ENCODE measurements at places on chromosomes 3 and 15. TPM values are rescaled to one million over a fixed set of nuclear protein-coding genes. Genes with fewer than 3 reads are reported as not detected.

Gene SPATA12
- total RNA-seq: not detected

Gene MYZAP
- total RNA-seq: 1.1 TPM

Gene TRIM71
- total RNA-seq: not detected

Gene MST1R
- 0.65 TPM for total RNA-seq

Gene TMPRSS7
- total RNA-seq: not detected

Gene TTLL13
- 0.85 TPM for total RNA-seq

Gene PIF1
- total RNA-seq: 1.0 TPM

Gene LRRK1
- 15.1 TPM for total RNA-seq

Gene TEX264
- 38.8 TPM for total RNA-seq

Gene SUSD5
- total RNA-seq: not detected

Gene MOBP
- total RNA-seq: not detected

Gene CDHR4
- total RNA-seq: 0.29 TPM

Gene PLCH1
- not detected for total RNA-seq

Gene JMJD7
- total RNA-seq: 36.4 TPM

Gene GOLGA6D
- total RNA-seq: not detected

Gene ZBTB47
- total RNA-seq: 1.6 TPM

- no peak for DNase-seq
These were observed 74.6 kb downstream of the REC114 start for GRCh38 chr15:73517566-73517965.

GRCh38 chr15:61169904-61170695 is 59.0 kb downstream of the RORA start:
- no peak for DNase-seq

- DNase-seq: no peak
These were observed 19.1 kb upstream of the LIMD1 start for GRCh38 chr3:45575386-45575923.

DNA sequence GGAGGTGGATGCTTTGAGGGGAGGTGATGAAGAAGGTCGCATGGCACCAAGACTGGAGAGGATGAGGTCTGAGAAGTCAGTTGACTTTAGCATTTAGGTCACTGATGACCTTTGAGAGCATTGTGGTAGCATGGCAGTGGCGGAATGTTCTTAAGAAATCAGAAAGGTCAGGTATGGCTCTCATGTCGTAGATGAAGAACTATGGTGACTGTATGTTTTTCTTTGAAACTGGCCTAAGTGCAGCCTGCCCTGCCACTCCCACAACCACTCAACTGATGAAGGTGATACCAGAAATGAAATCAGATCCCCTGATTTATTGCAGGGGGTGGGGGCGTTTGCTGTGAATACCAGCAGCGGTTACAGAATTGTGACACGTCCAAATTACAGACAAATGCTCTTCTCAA is 102.6 kb downstream of the ITPR1 start:
- DNase-seq: no peak

DNA sequence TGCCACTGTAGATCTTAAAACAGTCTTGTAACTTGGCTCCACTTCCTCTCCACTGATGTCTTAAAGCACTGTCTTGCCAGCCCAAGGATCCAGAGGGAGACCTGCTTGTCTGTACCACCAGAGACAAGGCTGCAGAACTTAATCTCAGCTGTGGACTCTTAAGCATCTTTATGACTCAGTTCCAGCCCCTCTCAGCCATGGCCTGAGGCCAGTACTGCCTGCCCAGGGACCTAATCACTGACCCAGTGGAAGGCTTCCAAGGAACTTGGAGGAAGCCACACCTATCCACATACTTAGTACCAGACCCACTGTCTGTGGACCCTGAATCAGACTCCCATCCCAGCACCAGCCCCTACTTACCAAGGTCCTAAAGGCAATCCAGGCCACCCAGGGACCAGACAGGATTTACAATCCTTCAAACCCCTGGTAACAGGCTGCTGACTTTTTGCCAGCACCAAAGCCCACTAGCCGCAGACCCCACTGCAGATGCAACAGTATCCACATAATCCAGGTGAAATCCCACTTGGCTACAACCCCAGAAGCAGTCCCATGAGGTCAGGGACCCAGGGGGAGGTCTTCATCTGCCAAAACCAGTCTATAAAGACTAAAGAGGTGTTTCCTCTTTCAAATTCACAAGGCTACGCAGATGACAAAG is 41.9 kb upstream of the PRR20G start:
- DNase-seq: no peak

DNA sequence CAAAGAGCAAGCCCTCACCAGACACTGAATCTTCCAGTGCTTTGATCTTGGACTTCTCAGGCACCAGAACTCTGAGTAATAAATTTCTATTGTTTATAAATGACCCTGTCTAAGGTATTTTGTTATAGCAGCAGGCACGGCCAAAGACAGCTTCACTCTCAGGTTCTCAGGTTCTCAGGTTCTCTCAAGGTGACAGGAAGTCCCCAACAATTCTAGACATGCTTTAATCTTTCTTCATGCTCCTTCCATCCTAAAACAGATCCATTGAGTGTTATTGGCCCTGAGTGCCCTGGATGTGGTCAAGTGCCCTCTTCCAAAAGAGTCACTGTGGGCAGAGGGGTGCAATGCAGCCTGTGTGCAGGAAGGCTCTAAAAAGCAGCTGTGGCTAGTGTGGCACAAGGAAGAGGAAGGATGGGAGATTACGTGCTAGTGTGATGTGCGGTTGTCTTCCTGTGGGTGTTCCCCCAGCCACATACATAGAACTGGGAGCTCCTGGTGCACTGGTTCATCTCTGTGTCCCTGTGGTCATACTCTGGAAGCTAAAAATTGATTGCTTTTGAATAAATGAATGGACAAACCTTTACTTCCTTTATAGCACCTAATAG is 11.0 kb upstream of the RAB7A start:
- DNase-seq: peak; percentile 31

GRCh38 chr15:89105147-89105546 is 16.9 kb downstream of the ABHD2 start:
- no peak for DNase-seq

- no peak for DNase-seq
These were observed 14.4 kb upstream of the TSC22D2 start for GRCh38 chr3:150393745-150394144.

GRCh38 chr3:146501752-146502151 is 32.4 kb upstream of the PLSCR2 start:
- no peak for DNase-seq

GRCh38 chr3:66490984-66491383 is 9.8 kb downstream of the LRIG1 start:
- DNase-seq: no peak

- DNase-seq: no peak
These were observed 1.2 kb upstream of the ZBTB20 start for GRCh38 chr3:115148142-115148790.

GRCh38 chr3:124558991-124559845 is 171.0 kb upstream of the UMPS start:
- no peak for DNase-seq

DNA sequence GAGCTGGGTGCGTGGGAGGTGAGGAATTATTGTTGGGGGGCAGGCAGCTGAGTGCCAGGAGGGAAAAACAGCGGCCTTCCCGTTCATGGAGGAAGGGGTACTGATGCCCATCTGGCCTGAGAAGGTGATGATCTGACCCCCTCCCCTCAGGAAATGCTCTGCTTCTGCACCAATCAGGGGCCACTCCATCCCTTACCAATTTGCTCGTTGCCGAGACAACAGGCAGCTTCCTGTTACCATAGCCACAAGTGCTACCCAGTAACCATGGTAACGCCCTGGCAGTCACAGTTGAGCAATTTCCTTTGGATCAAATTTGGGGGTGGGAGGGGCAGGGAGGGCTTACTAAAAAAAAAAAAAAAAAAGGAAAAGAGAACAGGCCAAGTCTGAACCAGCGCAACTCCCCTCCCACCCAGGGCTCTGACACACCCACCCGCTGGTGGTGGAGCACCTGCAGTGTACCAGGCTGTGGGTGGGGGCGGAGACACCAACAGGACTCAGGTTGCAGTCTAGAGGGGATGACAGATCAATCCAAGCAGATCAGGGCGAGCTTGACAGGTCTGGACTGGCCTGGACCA is 13.7 kb downstream of the CELF6 start:
- DNase-seq: peak; percentile 65

- DNase-seq: no peak
These were observed 1.9 kb downstream of the C3orf20 start for GRCh38 chr3:14676881-14677280.

- no peak for DNase-seq
These were observed 160.6 kb downstream of the APBA2 start for GRCh38 chr15:29046281-29046810.

- no peak for DNase-seq
These were observed 60.8 kb upstream of the ARHGEF3 start for GRCh38 chr3:56862352-56863062.

DNA sequence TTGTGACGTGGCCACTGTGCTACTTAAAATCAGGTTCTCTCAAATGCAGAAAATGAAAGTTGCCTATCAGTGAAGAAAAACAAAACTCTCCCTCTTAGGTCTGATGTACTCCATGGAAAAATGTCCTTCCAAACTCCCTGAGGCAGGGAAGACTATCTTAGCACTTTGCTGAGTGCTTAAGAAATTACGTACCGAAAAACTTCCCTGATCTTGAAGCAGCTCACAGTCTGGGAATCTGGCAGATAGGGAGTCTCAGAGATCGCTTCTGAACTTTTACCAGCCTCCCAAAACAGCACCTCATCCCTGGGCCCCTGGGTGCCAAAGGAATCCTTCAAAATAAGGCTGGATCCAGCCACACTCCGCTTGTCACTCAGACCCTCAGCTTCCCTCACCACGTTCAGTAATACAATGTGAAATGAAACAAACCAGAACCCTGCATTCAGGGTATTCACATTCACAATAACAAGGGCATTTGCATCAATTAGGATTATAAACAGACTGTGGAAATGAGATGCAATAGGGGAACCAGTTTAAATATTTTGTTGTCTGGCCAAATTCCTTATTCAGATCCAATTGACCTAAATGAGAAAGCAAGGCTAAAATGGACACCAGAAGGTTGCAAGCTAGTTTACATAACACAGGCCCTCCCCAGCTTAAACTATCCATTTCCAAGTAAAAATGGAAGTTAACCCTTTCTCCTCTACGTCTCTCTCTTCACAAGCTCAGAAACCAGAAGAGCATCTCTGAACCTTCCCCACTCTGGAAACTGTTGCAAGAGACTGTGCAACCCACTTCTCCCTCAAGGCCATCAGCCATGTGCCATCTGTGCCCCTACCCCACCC is 20.9 kb downstream of the OSBPL10 start:
- DNase-seq: no peak

- DNase-seq: no peak
These were observed 1216.9 kb upstream of the GBE1 start for GRCh38 chr3:82978368-82978767.

GRCh38 chr3:47250309-47251060 is 32.1 kb downstream of the KIF9 start:
- DNase-seq: no peak

DNA sequence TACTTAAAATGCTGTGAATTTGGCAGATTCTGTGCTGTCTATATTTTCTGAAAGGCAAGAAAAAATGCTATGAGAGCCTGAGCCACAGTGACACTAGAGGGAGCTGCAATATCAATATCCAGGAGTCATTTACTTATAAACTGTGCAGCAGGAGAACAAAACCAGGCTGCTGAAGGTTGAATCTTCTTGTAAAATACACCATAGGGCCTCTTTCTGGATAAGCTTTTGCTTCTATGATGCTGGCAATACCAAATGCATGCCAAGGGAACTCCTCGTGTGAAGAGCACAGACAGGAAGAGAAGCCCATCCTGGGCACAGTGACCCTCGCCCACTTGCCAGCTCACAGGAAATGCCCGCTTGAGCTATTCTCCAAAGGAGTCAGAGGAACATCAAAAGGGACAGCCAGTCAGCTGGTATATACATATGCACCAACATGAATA is 48.0 kb upstream of the TSPAN3 start:
- DNase-seq: peak; percentile 19

GRCh38 chr15:54540721-54541120 is 562.5 kb downstream of the UNC13C start:
- no peak for DNase-seq

DNA sequence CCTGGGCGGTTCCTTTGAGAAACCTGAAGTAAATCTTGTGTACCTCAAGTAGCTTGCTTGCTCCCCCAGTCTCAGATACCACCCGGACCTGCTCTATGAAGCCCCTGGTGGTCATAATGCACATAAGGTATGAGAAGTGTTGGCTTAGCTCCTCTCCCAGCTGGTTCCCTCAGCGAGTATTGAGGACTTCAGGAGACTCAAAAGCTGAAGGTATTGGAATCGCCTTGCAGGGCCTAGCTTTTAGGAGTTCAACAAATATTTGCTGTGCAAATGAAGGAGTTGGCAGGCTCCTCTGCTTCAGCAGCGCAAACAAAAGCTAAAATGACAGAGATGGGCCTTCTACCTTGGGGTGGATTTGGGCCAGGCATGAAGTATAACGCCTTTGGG is 1.7 kb downstream of the CMTM8 start:
- no peak for DNase-seq

DNA sequence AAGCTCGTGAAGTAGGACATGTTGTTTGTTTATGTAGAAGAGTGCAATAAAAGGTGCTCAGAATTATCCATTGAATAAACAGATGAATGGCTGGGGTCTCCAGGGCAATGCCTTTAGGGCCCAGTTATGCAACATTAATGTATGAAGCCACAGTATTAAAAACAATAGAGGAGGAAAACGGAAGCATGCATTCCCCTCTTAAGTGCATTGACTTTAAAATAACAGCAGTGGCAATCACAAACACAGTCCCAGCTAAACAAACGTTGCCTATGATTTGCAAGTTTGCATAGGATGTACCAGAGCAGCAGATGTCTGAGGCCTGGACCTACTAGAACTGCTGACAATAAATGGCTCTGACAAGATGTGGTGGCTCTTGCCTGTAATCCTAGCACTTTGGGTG is 60.6 kb upstream of the GCNT3 start:
- DNase-seq: no peak

All from naive thymus-derived CD4-positive, alpha-beta T cell (primary cell).